Upper lobe of left lung (tissue), 6 donors: ENCODE measurements at places on chromosomes 11 and 22.

GRCh38 chr22:43467216-43467940 is 55.6 kb downstream of the MPPED1 start:
- DNase-seq, result no peak

DNA sequence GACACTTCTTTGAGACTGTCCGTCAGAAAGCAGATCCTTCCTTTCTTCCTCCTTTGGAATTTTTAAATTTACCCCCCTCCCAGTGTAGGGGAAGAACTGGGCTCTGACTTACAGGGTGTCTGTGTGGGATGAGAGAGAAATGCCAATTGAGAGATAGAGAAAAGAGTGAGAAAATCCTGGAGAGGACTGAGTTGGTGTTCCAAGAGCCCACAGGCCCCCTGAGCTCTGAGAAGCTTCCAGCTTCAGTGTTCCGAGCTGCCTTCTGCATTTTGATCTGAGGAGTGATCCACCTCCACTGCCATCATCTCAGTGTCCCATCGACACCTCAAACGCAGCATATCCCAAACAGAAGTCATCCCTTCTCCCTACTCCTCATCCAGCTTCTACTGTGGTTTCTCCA is 70.7 kb upstream of the GRK3 start:
- no peak for DNase-seq

DNA sequence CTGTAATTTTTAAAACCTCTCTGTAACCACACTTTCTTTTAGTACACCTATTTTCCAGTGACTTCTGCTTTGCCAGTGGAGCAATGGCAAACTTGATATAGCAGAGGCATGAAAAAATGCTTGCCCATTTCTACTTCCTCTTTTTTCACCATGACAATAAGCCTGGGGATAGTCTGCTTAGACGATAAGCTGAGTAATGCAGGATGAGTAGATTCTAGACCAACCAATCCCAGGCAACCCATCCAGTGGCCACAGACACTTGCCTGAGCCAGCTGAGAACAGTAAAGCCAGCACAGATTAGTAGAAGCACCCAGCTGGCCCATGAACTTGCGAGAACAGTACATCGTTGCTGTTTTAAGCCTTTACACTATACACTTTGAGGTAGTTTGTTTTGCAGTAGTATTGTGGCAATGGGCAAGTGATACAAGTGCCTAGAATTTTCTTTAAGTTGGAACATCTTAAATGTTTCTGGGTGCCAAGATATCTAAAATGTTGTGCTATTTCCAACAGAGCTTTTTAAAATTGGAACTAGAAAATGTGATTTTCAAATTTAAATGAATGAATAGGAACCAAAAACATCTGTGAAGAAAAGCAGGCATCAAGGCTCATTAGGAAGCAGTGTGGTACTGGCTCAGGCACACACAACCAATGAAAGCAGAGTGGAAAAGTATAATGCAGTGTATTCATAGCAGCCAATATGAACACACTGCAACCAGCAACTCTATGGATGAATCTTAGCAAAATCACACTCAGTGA is 37.7 kb downstream of the DDI1 start:
- no peak for DNase-seq

GRCh38 chr22:19770349-19771220 is 10.0 kb downstream of the TBX1 start:
- peak; percentile 51 for DNase-seq

DNA sequence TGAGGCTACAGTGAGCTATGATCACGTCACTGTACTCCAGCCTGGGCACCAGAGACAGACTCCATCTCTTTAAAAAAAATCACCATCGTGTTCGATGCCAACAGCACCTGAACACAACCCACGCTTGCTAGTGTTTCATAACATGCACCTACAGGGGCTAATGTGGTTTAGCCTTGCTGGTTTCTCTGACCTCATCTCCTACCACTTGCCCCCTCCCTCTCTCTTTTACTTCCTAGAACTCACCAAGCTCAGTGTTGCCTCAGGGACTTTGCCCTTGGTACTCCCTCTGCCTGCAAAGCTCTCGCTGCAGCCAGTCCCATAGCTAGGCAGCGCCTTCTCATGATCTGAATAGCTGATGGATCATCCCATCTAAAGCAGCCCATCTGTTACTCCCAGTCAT is 99.8 kb downstream of the FBXO7 start:
- DNase-seq, result no peak

DNA sequence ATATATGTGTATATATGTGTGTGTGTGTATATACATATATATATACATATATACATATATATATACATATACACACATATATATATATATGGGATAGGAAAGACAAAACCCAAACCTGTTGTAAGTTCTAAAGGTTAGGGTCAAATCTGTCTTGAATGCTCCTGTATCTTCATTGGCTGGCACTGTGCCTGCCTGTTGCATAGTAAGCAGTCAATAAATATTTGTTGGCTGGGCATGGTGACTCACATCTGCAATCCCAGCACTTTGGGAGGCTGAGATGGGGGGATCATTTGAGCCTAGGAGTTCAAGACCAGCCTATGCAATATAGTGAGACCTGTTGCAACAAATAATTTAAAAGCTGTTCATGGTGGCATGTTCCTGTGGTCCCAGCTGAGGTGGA is 205.4 kb downstream of the DBX1 start:
- DNase-seq, result no peak

- peak; percentile 72 for DNase-seq
Measured at GRCh38 chr22:48707763-48708557, 1119.7 kb downstream of the BRD1 start.

DNA sequence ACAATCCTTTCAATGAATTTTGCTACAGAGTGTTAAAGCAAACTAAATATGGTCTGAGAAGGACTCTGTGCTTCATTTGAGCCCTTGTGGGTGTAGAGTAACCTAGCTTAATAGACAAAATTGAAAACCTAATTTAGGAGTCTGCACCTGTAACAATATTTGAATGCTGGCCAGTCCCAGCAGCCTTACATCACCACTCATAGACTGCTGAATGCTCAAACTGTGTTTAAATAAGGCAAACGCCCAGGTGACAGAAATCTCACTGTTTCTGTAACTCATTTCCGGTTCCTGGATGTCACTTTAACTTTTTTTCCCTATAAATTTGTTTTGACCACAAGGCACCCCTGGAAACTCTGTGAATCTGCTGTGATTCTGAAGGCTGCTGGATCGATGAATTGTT is 45.5 kb upstream of the GLYATL1B start:
- no peak for DNase-seq

DNA sequence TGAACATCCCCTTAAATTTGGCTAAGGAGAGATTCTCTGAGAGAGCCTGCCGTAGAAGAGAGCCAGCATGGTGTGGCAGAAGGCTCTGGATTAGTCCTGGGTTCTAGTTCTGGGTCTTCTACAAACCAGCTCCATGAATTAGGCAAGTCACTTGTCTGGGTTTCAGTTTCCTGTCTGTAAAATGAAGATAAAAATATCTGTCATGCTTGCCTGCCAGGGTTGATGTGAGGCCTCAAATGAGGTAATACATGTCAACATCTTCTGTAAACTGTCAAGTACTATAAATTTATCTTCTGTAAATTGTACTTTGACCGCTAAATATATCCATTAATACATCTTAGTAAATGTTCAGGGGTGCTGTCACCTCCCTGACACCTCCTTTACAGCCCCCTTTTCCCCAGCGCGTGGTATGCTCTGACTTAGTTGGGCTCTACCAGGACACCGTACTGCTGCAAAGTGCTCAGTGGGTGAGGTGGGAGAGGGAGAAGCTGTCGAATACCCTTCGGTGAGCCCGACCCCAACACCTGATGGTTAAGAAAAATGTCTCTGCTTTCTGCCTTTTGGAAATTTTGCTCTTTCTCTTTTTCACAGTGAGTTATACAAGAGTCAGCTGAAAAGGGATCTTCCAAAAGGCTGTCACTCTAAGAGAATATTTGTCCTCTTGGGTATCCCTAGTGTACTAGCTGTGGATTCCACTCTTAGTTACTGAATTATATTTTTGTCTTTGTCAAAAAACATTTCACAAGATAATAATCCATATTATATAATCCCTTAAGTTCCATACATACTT is 15.0 kb downstream of the RBX1 start:
- DNase-seq, result no peak

DNA sequence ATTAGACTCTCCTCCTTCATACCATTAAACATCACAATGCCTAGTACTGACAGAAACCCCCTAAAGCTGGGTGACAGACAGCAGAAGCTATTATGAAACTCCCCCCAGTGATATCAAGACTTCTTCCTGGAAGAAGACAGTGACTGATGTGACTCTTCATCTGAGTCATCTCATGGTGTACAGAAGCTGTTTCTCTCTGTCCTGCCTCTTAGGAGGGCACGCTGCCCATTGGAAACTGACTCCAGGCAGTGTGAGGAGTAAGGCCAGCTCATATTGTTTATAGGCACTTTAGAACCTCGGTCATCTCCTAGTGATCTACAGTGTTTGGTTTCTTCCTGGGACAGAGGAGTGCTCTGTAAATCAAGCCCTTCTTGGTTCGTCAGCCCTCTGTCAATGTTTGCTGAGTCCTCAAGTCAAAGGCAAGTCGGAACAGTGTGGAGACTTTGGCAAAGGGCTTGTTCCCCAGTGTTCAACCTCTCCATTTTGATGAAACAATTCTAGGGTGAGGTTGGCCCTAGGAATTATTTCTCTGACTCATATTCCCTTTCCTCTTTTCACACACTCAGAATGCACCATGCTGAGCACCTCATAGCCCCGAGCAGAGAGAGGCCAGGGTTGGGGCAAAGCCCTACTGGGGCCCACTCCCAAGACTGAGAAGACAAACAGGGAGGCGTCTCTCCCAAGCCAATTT is 172.5 kb upstream of the TMEM45B start:
- DNase-seq, result peak; percentile 61

GRCh38 chr22:41092847-41093411 is 537 bp downstream of the EP300 start:
- no peak for DNase-seq

DNA sequence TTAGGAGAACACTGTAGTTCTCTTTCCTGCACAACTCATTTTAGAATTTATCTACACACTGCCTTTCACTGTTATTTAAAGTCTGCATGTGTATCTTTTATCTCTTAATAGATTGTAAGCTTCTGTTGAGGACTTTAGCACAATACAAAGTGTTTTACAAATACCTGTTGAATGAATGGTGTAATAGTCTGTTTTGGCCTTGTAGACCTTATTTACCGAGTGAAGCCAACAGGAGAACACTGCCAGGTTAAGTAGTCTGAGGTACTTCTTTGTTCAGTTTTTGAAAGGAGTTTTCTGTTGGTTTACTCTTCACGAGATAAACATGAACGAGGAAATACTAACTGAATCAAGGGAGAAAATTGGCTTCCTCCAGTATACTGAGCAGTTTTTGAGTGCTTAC is 31.0 kb downstream of the SIK2 start:
- no peak for DNase-seq

DNA sequence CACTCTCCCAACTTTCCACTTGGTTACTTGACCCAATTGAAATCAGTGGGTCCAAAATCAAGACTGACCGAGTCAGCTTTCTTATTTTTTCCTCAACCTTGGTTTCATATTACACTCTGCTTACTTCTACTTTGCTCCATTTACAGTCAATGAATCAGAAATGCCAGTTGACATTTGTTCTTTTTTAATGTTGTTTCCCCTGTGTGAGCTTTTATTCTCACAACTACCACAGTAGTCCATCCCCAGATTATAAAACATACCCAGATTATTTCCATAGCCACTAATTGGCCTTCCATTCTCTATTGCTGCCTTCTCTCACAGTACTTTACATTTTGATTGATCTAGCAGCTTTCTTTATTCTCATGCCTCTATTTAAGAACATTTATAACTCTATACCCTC is 50.0 kb downstream of the DNAJC24 start:
- DNase-seq, result no peak

DNA sequence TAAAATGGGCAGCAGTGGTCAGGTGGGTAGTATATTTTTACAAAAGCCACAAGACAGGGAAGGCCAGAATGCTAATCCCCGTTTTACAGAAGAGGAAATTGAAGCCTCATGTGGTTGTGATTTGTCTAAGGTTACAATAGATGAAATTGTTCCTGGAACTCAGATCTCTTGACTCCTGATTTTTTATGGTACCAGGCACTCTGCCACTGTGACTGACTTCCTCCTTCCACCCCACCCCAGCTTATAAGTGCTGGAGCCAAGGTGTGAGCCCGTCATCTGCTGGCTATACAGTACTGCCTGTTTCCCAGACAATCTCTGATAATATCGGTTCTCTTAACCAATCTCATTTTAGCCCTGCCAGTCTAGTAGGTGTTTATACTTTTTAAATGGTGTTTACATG is 1.9 kb downstream of the SLC5A1 start:
- no peak for DNase-seq

DNA sequence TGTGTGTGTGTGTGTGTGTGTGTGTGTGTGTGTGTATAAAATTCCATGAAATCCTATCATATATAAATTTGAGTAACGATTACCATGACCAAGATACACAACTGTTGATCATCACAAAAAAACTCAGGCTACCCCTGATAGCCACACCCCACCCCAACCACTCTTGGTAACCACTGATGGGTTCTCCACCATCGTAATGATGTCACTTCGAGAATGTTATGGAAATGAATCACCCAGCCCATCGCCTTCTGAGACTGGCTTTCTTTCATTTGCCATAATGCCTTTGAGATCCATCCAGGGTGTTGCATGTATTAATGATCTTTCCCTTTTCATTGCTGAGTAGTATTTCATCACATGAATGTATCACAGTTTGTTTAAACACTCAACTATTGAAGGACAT is 496.0 kb downstream of the MIAT start:
- no peak for DNase-seq

DNA sequence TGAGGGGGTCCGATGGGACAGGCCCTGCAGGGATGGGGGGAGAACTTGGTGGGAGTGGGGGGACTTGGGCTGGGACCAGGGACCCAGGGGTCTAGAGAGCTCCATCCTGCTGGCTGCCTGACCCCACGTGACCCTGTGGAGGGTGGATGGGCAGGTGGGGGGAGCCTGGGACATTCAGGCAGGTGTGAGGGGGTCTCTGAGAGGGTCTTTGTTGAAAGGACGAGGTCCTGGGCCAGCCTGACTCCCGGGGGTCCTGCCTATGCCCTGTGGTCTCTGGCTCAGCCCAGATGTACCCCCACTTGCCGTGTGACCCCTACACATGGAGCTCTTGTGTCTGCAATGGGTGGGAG is 7.5 kb downstream of the LRRC56 start:
- DNase-seq, result no peak
